Stimulated activated CD8-positive, alpha-beta memory T cell treated with anti-CD3 and anti-CD28 coated beads, Interleukin-12 subunit alpha, Interleukin-12 subunit beta, amount 100 ng/mL, for 1 hour (primary cell): ENCODE measurements at places on chromosomes 7 and 10.

DNA sequence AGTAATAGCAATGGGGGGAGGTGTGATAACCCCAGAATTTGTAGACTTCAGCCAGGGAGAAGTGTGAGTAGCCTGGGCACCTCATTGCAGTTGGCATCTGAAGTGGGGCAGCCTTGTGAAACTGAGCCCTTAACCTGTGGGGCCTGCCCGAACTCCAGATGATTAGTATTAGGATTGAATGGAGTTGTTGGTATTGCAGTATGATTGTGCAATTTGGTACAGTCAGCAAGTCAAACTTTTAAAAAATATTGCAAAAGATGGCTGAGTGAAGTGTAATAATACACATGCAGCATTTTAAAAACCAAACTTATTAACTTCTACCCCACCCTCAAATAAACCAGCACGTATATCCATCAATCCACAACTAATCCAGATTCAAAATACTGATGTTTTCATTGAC is 9.3 kb downstream of the RBM33 start:
- DNase-seq: no peak

GRCh38 chr7:83648464-83649241 is at the start of gene SEMA3E:
Gene SEMA3E (minus strand): TSS chr7:83649139.
- DNase-seq: no peak

GRCh38 chr10:130921911-130922440 is 389.5 kb downstream of the TCERG1L start:
- DNase-seq: no peak

DNA sequence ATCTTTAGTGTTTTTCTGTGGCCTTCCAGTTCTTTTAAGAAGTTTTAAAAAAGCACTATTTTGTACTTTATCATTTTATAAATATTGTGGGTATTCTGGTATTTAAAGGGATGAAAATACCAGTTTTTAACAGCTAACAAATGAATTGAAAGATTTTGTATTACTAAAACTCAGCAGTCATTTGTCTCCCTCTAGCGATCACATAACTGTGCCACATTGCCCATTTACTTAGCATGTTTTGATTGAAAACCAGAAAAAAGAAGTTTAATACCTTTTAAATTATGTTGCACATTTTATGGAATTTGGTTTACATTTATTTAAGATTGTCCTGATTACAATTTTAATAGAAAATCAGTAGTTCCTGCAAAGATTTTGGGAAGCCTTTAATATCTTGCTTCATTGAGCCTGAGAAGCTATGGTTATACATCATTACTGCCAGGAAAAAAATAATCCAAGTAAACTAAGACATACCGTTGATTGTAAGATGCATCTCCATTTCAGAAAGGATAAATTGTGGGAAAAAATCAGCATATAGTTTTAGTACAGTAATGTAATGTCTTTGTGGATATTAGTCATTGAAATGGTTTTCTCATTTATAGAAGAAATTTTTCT is 34.9 kb downstream of the TAX1BP1 start:
- no peak for DNase-seq

- DNase-seq: no peak
Measured at GRCh38 chr7:26861050-26861449, 3.3 kb downstream of the SKAP2 start.

DNA sequence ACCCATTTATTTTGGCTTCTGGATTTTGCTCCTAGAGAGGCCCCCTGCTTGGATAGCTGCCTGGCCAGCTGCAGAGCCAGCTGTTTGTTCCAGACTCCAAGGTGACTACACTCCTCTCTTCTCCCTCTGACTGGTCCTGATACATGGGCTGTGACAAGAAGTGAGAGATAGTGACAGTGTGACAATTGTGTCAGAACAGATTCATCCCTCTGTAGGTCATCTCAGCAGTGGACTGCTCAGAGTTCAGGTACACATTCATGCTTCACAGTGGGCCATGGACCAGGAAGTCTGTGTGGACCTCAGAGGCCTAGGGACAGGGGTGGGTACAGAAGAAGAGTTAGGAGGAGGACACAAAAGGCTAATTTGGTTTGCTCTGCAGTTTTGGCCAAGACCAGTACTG is 188.2 kb upstream of the MKLN1 start:
- no peak for DNase-seq

- no peak for DNase-seq
Measured at GRCh38 chr7:1103009-1103788, 15.3 kb downstream of the GPER1 start.

- no peak for DNase-seq
Measured at GRCh38 chr7:98240961-98241673, 10.9 kb downstream of the TECPR1 start.

- DNase-seq: no peak
Measured at GRCh38 chr7:43572516-43573049, 10.3 kb upstream of the STK17A start.

GRCh38 chr7:50721661-50722259 is 60.9 kb downstream of the GRB10 start:
- DNase-seq: no peak

- DNase-seq: no peak
Measured at GRCh38 chr10:5033061-5033778, 29.6 kb upstream of the AKR1C2 start.

GRCh38 chr10:131176907-131177306 is 134.6 kb downstream of the TCERG1L start:
- no peak for DNase-seq

DNA sequence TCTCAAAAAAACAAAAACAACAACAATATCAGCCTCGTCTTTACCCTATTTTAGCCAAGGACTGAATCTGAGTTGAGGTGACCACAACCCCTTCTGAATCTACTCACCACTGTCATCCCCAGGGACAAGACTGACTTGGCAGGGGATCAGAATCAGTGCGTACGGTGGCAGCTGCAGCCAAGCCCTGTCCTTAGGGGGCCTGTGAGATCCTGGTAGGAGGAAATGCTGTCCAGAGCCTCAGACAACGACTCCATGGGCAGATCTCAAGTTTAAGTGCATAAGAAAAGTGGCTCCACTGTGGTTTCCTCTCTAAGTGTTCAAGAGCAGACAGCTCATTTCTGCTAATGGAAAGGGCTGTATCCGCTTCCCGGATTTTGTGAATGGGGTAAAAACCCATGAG is 22.4 kb upstream of the CYTH3 start:
- no peak for DNase-seq

DNA sequence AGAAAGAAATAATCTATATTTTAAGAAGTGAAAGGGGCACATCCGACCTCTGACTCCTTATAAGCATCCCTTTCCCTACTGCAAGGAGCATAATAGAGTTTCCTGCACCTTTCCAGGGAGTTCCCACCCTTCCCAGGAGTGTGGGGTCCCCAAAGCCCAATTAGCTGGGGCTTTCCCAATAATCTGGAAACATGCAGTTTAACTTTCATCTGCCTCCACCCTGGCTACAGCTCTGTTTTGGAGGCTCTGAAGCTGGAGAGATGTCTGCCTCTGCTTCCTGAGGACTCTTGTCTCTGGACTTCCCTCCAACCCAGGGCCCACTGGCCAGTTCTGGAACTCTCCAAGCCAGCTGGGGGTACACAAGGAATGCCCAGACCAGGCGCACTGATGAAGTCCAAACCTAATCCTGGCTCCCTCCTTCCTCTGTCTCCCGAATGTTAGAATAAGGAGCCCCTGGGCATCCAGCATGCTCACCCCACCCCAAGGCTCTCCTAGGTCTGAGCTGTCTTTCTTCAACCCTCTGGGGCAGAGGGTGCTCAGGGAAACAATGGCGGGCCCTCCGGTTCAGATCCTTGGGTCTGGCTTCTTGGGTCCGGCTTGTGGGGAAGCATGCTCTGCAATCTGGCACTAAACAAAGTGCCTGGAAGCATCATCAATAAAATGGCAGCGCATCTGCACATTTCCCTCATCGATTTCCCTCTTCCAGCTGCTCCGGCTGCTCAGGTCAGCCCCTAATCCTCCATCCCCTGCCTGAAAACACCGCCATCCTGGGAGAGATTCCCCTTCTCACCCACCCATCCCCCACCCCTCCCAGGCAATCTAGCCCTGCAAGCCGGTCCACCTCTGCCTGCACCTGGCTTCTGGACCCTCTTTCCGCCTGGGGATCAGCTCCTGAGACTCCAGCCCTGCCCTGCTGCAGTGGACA is 13.3 kb downstream of the HOXA4 start:
- no peak for DNase-seq

DNA sequence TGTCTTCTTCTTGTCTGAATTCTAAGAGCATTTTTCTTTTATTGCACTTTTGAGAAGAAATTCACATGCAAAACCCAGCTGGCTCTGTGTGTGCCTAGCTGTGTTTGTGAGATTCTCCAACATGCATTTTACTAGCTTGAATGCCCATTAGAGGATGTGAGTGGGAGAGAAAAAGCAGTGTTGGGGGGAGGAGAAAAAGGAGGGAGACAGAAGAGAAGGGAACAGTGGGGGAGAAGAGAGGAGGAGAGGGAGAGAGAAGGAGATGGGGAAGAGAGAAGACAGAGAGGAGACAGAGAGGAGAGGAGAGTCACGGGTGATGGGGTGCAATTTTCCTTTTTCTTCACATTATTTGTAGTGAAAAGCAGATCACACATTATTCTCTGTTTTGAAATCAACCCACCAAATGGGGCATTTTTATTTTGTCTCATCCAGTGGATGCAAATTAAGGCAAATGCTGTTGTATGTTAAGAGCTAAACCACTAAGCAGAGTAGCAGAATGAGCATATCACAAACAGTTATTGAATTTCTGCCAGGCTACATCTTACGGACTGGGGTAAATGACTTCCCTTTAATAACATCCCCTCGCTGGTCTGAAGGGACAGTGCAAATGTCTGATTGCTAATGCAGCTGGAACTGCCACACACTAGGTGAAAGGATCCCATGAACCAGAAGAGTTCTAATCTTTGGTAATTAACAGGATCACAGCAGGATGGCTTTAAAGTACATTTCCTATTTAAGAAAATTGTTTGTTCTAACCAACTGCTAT is 849 bp downstream of the LRRN3 start:
- DNase-seq: no peak
